H4 (cell line): ENCODE measurements at places on chromosomes 11 and 22.

- no peak for DNase-seq
These were observed 111.8 kb downstream of the CTNND1 start for GRCh38 chr11:57873196-57873911.

- DNase-seq = no peak
These were observed 36.1 kb downstream of the GNB1L start for GRCh38 chr22:19818324-19819207.

- no peak for DNase-seq
These were observed 2.1 kb downstream of the CDC42BPG start for GRCh38 chr11:64842366-64842759.

- DNase-seq = no peak
These were observed 1291.0 kb downstream of the LRRC4C start for GRCh38 chr11:40168414-40168813.

DNA sequence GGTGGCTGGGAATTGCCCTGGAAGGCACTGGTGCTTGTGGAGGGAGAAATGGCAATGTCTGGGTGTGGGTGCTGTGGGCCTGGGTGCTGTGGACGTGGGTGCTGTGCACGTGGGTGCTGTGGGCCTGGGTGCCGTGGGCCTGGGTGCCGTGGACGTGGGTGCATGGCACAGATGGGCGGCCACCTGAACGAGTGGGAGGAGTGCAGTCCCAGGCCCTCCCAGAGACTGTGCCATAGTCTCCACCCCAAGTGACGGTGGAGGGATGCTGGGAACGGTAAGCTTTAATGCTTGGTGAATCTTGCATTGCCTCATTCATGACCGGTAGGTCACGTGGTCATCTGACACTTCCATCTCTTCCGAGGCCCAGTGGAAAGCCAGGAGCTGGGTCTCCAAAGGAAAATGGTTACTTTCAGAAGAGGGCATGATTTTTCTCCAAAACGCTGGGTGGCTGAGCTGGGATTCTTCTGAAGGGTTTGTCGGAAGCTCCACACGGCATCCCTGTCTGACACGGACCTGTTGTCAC lies 28.8 kb upstream of the BRSK2 start:
- no peak for DNase-seq

GRCh38 chr11:64848826-64849597 lies 4.6 kb upstream of the CDC42BPG start:
- no peak for DNase-seq

DNA sequence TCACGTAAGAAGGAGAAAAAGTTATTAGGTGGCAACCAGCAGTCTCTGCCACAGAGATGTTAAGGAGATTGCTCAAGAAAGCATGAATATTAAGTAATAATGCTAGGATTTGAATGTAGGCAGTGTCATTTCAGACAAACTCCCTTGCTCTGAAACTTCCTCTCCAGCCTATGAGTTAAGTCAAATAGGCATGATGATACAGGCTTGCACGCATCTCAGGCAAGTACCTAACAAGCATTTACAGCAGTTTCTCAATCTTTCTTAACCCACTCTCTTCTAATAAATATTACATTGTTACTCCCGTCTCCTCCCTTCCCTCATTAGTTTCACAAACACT lies 72.7 kb downstream of the RAB38 start:
- DNase-seq = no peak

- DNase-seq = no peak
These were observed 958 bp upstream of the TUT1 start for GRCh38 chr11:62592146-62592815.

DNA sequence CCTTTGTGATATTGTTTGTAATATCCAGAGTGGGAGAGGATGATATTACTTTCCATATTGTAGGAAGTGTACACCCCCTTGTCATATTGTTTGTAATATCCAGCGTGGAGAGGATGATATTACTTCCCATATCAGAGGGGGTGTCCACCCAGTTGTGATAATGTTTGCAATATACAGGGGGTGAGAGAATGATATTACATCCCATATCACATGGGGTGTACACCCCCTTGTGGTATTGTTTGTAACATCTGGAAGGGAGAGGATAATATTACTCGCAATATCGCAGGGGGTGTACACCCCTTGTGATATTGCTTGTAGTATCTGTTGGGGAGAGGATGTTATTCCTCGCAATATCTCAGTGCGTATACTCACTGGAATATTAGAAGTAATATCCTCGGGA lies 61.5 kb downstream of the PRSS23 start:
- DNase-seq = no peak

DNA sequence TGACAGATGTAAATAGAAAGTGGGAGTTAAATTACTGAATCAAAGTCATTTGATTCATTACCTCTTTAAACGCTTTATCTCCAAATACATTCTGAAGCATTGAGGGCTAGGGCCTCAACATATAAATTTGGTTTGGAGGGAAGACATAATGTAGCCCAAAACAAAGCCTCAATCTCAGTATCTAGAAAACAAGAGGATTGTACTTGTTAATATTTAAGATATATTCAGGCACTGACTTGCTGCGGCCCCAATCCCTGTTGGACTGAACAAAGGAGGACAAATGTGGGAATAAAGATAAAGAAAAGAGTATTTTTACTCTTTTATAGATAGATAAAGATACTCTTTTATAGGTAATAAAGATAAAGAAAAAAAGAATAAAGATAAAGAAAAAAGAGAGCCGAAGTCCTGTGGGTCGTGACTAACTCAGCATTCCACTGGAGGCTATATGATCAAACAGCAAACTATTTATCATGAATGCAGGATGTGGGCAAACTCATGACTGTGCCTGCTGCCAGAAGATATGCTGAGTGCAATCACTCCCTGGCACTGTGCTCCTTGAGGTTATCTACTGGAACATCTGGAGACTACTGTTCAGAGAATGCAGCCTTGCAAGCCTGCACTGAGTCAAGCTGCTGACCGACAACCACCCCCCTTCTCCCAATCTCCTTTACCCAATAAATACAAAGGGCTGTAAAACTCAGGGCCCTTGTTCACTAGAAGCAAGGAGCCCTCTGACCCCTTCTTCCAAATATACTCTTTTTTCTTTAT lies 6.9 kb downstream of the OR10V1 start:
- DNase-seq = peak; percentile 87

DNA sequence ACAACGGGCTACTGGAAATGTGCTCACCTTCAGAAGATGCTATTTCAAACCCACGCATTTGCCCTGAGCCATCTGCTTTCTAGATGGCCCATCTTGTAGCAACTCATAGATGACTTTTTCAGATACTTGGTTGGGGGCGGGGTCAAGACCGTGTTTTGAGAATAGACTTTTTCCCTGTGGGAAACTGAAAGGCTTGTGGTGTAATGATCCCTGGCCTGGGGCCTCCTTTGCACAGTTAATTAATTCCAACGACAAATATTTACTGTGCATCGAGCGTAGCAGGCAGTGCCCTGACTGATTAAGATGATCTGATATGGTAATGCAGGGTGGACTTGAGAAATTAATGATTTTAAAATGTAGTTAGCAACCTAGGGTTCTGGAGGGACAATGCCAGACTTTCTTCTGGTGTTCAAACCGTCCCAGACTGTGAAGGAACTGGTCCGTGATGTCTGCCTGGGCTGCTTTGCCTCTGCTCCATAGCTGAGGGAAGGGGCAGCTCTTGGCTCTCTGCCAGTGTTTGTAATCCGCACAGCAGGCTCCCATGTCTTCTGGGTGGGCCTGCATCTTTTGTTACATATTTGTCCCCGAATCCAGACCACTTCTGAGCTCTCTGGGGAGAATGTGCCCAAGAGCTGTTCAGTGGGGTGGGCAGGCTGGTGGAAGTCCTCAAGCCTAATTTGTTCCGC lies 84.8 kb downstream of the ADAMTS15 start:
- no peak for DNase-seq

DNA sequence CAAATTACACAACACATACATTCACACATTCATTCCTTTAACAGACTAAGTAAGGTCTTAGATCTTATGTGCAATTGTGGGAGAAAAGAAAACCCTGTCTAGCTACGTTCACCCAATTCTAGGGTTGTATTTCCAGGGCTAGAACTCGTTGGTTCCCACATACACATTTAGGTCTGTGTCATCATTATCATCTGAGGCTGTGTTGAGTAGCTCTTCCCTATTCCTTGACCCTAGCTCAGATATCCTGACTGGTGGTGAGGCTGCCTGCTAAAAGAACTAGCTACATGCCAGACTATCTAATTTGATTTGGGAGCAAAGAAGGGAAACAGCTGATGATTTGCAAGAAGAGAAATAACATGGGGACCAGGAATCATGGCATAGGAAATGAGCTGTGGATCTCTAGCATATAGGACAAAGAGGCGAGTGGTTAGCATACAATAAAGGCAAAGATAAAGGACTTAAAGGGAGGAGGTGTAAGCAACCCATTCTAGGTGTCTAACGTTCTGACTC lies 27.5 kb upstream of the OR10G7 start:
- DNase-seq = no peak

DNA sequence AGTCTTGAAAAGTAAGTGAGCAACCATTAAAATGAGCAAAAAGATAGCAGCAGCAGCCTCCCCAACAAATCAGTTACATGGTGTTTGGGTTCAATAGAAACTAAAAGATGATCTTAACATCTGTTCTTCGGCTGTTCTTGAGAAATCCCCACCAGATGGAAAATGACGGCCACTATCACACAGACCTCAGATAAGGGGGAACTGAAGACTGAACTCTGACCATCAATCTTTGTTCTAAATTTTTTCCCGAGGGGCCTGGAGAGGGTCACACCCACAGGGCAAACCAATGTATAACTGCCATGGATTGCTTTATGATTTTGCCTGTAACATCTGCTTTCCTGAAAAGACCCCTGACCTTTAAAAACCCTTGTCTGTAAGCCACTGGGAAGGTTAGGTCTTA lies 624.8 kb upstream of the KIRREL3 start:
- no peak for DNase-seq

- no peak for DNase-seq
These were observed 56.1 kb upstream of the SLC35C1 start for GRCh38 chr11:45748801-45749200.

- no peak for DNase-seq
These were observed 45.0 kb downstream of the SMCO4 start for GRCh38 chr11:93498161-93498560.

DNA sequence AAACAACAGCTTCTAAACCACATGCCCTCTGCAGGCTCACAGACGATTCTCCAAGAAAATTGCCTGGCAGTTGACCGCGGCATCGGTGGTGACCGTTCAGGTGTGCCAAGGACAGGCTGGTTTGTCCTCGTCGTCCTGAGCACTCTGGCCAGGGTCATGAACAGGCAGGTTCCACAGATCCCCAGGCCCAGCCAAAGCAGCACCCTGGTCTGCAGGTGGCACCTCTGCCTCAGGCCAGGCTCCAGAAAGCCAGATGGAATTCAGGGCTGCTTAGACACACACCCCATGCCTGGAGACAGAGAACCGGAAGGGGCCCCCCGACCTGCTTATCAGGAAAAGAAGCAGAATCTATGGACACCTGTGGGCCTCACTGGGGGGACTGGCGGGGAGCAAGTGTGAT lies 338.7 kb downstream of the BRD1 start:
- DNase-seq = no peak

DNA sequence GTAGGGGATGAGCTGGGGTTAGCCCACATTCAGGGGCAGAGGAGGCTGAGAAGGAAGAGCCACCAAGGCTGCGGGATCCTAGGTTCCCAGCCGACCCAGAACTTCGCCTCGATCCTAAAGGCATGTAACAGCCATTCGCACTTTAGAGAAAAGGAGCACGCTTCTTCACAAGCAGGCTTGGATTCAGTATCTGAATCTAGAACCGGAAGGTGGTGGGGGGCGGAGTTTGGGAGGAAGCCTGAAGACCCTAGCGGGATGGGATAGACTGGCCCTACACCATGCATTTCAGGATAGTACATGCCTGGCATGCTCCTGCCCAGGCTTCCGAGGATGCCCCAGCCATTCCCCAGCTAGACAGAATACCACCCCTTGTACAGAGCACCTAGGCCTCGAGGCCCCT lies 4.4 kb downstream of the SCARF2 start:
- no peak for DNase-seq

GRCh38 chr11:65503949-65504673 lies 5.3 kb downstream of the MALAT1 start:
- no peak for DNase-seq

DNA sequence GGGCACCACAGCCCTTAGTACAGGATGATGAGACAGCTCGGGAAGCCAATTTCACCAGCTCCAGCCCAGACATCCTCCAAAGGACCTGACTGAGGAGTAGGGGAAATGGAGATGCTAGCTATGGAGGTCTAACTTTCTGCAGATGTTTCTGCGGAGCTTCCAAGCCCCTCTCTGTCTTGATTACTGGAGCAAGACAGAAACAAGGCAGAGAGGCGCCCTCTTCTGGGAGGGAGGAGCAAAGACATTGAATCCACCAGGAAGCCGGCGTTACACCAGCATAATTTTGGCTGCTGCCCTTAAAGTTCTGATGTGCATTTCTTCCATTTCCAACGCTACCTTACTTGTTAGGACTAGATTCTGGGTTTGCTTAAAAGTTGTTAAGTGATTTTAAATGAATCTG lies 107.3 kb upstream of the HSD17B12 start:
- DNase-seq = peak; percentile 36

GRCh38 chr11:91913407-91913806 lies 311.2 kb upstream of the FAT3 start:
- no peak for DNase-seq

DNA sequence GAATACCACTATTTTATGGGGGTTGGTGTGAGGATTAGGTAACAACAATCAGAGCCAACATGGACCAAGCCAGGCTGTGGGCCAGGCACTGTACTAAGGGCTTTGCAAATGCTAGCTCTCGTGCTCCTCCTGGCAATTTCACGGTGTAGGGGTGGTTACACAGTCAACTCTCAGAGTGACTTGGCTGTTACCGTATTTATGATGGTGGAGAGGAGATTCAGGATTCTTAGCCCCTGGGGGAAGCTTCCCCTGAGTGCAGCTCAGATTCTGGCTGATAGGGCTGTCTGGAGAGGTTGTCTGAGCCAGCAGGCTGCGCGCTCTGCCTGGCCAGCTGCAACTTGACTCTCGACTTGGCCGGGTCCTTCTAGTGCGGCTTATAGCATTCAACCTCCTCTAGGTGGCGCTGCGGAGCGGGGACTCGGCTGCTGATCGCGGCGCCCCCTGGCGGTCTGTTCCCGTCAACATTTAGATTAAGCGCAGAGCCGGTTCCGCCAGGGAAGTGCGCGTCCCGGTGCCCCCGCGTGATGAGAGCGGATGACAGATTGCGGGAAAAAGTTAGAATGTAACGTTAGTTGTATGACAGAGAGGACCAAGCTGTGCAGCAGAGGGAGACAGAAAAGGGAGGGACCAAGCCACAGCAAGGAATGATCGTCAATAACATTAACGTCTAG lies 4.5 kb upstream of the NCF4 start:
- peak; percentile 62 for DNase-seq
